Stomach (tissue), 19 donors: ENCODE measurements at places on chromosomes 3 and 15. TPM values are rescaled to one million over a fixed set of nuclear protein-coding genes. Genes with fewer than 3 reads are reported as not detected.
A peak's percentile ranks its signal among the peaks of the same experiment; 100 is the strongest.

DNA sequence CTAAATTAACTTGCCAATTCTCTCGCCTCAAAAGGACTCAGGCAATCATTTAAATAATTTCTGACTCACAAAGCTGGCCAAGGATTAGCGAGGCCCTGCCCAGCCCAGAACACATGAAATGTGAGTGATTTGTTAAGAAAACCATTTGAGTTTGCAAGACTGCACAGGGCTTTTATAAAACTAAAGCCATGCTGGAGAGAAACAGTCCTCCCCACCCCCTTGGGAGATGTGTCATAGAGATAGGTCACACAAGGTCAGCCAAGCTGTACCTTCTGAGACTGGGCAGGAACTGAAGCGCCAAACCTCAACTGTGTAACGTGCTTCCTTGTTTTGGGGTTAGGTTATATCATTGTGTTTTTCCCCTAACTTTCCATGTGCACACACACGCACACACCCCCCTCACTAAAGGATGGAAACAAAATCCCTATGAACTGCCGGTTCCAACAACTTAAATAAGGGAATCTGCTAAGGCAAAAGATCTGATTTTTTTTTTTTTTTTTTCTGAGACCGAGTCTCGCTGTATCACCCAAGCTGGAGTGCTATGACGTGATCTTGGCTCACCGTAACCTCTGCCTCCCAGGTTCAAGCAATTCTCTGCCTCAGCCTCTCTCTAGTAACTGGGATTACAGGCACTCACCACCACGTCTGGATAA lies 8.1 kb downstream of the SPATA12 start:
- DNase-seq, result no peak

GRCh38 chr3:129492691-129493090 lies 35.7 kb upstream of the RHO start:
- no peak for DNase-seq

The PCOLCE2 gene
- 6.2 TPM for total RNA-seq

- DNase-seq, result peak; percentile 39
Measured at GRCh38 chr15:99731336-99732123, 1.7 kb downstream of the LYSMD4 start.

DNA sequence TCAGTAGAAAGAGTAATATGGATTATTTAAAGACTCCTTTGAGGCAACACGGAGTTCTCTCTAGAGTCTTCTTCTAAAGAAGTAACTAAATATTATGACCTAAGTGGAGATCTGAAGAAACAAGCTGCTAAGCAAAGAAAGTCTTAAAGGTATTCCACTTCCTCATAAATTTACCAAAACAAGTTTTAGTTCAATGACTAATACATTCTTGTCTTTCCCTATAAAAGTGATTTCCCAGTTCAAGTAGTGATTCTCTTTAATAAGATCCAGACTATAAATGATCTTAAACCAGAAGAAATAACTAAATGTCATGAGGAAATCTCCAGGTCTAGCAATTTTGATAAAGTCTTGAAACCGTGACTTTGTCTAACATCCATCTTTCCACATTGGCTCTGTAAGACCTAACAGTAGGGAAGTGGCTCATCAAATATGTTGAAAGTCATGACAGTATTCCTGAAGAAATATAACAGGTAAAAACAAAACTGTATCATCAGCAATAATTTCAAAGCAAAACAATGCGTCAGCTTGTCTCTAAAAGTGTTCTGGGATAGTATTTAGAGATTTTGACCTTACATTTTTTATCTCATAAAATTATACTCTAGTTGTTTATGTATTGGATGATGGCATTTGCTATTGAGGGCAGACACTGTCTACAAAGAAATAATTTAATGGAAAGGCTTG lies 51.8 kb upstream of the NEDD4 start:
- DNase-seq, result no peak

- peak; percentile 7 for DNase-seq
Measured at GRCh38 chr15:25761971-25762662, 101.0 kb downstream of the ATP10A start.

DNA sequence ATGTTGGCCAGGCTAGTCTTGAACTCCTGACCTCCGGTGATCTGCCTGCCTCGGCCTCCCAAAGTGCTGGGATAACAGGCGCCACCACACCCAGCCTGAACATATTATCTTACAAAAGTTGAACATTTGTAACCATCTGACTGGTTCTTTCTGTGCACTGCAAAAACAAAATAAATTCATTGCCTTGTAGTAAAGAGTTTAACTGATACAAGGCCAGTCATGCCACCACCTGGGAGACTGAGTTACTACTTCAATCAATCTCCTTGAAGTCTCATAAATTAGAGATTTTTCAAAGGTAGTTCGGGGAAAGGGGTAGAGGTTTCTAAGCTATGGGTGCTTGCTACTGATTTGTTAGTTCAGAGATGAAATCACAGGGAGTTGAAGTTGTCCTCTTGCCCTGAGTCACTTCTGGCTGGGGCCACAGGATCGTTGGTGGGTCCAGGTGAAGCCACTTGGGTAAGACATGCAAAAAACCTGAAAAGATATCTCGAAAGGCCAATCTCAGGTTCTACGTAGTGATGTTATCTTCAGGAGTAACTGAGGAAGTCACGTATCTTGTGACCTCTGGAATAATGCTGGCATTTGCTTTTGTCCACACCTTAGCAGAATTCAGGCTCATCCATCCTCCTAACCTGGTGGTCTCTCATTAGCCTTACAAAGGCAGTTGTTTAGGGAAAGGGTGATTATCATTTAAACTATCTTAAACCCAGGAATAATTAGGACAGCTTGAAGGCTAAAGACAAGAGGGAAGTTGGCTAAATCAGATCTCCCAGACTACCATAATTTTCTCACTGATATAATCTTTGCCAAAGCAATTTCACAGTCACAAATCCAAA lies 33.7 kb downstream of the ZBTB11 start:
- no peak for DNase-seq

DNA sequence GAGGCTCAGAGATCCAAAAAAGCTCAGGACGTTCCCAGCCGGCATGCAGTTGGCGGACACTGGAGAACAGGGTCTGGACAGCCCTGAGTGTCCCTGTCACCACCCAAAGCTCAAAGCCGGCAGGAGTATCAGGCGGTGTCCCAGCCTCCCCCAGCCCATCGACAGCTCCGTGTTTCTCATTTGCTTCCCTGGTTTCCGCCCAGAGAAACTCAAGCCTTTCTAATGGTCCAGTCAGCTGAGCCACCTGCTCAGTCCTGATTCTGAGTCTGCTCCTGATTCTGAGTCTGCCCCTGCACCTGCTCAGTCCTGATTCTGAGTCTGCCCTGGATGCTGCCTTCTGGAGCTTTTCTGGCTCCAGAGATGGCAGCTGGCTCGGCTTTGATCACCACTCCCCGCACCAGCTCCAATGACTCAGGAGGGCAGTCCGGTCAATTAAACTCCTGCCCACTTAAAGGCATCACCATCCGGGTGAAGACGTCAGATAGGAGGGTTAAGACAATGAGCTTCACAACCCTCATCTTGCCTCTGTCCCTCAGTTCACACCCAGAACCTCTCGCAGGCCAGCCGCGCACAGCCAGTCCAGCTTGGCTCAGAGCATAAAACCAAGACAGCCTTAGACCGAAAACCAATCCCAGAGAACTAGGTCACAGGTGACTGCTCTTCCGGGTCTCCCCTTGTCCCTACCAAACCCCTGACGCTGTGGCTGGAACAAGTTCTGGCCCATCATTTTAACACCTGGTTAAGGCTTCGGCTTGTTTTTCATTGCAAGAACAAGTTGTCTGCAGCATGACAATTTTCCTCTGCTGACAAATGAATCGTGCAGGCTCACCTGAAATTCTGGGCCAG lies 6.8 kb downstream of the PCSK6 start:
- no peak for DNase-seq

The ZBTB47 gene
- total RNA-seq, result 27.2 TPM

The CCR4 gene
- total RNA-seq, result 0.58 TPM

DNA sequence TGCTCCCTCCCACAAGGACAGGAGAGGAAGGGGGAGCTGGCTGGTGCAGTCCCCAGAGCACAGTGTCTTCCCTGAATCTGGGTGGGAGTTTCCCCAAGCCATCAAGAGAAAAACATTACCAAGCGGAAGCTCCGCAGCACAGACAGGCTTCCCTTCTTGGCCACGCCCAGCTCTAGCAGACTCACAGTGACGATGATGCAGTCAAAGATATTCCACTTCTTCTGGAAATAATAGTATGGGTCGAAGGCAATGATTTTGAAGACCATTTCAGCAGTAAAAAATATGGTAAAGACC lies 76.7 kb downstream of the SCN10A start:
- DNase-seq, result no peak

The SKOR1 gene
- not detected for total RNA-seq

The PRTG gene
- 0.89 TPM for total RNA-seq

DNA sequence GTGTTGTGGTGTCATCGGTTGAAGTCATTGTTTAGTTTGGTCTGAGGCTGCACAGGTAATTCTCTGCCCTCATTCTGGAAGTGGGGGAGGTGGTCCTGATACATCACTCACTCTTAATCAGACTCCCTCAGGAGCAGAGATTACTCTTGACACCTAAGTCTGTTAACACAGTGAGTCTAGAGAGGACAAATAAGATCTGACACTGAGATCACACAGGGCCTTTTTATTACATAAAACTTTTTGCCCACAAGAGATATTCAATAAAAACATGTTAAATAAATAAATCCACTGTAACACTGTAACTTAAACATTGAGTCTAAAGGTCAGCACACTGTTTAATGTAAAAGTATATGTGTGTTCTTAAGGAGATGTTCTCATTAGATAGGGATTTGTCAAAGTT lies 57.1 kb upstream of the MBNL1 start:
- no peak for DNase-seq

DNA sequence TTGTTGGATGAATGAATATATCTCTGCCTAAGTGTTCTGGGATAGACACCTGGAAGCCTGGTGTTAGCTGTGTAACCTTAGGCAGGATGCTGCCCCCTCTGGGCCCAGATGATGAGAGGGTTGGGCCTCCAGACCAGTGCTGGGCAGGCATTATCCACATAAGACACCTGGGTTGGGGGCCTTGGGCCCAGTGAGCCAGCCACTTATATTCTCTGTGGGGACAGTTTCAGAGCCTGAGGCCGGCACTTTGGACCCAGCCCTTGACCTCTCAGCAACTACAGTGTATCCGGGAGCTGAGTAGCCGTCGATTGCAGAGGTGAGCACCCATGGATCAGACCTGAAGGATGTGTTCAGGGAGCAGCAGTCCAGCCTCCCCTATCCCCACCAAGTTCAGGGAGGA lies 2.2 kb downstream of the HEMK1 start:
- DNase-seq, result no peak

The PHC3 gene
- total RNA-seq, result 253 TPM

The LDHAL6B gene
- total RNA-seq, result not detected

GRCh38 chr3:127555108-127555507 lies 35.4 kb downstream of the TPRA1 start:
- no peak for DNase-seq

GRCh38 chr15:40130118-40130517 lies 21.4 kb upstream of the BMF start:
- no peak for DNase-seq

GRCh38 chr15:47485419-47485818 lies 231.9 kb upstream of the SEMA6D start:
- no peak for DNase-seq

DNA sequence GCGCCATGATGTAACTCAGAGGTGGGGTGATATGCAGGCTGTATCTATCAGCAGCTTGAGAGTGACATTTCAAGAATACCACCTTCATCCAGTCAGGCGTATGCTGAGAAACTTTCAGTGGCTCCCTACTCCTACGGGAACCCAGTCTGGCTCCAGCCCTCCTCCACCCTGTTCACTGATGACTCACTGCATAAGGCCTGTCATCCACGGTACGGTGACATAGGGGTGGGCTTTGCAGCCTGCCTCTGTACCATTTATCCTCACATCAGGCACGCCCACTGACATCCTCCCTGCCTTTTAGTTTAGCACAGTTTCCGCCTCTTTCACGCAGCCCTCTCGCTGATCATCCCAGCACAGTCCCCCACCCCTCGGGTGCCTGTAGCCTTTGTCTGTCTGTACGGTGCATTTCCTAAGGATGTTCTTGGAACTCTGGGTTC lies 11.7 kb downstream of the PXYLP1 start:
- DNase-seq, result no peak

The FSD2 gene
- total RNA-seq, result under 0.01 TPM

DNA sequence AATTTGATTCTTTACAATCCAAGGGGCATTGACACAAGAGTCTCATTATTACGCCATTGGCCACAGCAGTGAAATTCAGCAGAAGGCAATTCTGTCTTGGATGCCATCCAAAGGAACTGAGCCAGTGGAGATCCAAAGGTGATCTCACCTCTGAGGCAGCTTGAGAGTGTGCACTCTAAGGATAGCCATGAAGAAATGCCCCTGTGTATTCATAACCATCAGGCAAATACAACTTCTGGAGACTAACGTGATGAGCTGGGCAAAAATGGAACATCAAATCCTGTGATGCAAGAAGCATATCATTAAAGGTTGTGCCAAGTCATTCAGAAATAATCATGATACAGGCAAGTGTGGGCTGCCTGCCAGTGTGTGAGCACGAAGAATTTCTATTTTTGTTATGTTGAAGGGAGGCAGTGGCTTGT lies 41.4 kb downstream of the ROBO2 start:
- DNase-seq, result no peak

DNA sequence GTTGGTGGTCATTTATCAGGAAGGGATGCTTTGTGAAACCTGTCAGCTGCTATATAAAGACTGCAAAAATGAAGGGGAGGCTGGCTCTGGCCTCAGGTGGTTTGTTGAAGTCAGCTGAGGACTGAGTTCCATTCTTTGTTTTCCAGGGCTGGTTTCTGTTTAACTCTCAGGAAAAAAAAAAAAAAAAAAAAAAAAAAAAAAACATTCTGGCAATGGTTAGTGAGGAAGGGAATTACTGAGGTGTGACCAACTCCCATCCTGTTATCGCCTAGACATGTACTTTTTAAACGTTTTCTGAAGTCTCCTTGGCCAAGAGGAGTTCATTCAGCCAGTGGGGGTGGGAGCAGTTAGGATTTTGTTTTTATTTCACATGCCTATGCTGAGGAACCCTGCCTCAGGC lies 316.3 kb downstream of the OXSM start:
- no peak for DNase-seq

DNA sequence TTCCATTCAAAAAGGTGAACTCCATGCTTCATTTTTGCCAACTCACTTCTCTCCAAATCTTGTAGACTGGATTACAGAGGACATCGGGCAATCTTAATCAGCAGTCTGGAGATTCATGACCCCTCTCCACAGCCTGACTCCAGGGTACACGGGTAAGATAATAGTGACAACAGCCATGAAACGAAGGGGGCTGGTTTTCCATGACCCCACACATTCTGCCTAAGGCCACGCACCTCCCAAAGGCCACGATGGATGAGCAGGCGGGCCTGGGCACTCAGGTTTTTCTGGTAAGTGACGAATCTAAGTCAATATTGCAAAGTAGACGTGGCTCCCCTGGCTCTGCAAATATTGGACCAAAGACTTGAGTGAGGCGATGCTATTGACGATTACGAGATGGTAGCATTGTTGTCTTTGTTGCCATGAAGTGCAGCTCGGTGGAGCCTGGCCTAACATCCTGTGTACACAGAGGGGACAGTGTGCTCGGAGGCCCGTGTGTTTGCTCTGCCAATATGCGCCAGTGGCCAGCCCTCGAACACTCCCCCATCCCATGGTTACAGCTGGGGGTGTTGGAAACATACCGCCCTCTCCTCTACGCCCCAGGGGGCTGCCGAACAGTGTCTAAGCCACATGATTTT lies 119.1 kb downstream of the OPA1 start:
- no peak for DNase-seq

The ST6GAL1 gene
- total RNA-seq, result 31.0 TPM
